T-helper 17 cell (primary cell): ENCODE measurements at places on chromosomes 4 and X. TPM values are rescaled to one million over a fixed set of nuclear protein-coding genes. Genes with fewer than 3 reads are reported as not detected.

DNA sequence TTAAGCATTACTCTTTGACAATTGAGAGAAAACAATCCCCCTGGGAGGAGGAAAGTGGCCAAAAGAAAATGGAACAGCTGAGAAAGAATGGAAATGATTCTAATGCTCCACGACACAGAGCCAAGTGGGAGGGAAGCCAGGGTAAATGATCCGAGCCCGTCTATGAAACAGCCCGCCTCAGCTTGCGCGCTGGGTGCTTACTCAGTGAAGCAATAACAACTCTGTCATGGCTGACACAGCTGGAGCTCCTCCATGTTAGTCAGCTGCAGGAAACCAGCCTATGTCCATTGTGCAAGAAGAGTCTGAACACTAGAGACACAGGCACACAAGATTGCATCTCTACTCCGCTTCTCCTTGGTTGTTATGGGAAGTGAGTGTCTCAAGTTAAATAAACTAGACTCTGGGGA is 19.3 kb downstream of the NOA1 start:
- no peak overlapping the region for H3K27ac ChIP-seq
- H3K36me3 ChIP-seq, result no peaks in the 10 kb centered on the region
- no peak for DNase-seq
- peaks cover 3% of the 10 kb centered on the region for H3K4me1 ChIP-seq

DNA sequence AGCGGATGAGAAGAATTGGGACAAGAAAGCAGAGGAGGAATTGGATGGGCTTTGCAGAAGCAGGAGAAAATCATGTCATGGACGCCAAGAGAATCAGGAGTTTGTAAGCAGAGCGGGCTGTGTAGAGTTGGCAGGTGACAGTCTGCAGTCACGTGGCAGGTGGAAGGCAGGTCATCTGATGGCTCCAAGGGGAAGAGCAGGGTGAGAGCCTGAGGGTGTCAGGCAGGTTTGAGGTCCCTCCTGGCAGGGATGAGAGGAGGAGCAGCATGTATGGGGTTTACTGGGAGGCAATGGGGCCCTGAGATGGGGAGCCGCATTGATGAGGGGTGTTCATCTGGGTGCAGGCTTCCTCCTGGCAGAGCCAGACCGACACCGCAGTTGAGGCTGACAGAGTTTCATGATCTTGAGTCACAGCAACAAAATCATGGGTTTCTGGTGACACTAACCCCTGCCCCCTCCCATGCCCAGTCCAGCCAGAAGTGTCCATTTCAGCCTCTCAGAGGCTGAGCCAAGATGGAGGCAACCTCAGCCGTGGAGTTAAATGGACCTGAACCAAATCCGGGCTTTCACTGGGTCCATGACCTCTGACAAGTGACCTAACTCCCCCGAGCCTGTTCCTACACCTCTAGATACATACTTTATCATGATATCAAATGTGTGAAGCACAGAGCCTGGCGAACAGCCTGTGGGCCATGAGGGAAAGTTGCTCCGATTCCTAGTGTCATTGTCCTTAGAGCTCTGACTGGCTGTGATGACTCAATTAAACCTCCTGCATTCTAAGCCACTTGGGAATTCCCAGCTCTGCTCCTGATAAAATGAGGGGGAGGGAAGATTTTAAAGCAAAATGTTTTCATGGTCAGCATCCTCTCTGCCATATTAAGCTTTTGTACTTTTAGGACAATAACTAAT is 36.1 kb downstream of the EVC start:
- H3K27me3 ChIP-seq, result no peaks in the 10 kb centered on the region
- H3K4me1 ChIP-seq, result no peaks in the 10 kb centered on the region
- DNase-seq, result no peak
- no peak overlapping the region for H3K27ac ChIP-seq
- no peak overlapping the region for H3K4me3 ChIP-seq

GRCh38 chr4:140252141-140252741 is 98.3 kb upstream of the MAML3 start:
- H3K4me3 ChIP-seq, result peak overlapping the region; percentile 86
- no peaks in the 10 kb centered on the region for H3K36me3 ChIP-seq
- H3K4me1 ChIP-seq, result peaks cover 6% of the 10 kb centered on the region
- H3K27me3 ChIP-seq, result peaks cover 54% of the 10 kb centered on the region
- no peak overlapping the region for H3K27ac ChIP-seq

GRCh38 chrX:8274170-8274569 is 103.1 kb upstream of the VCX2 start:
- no peak overlapping the region for H3K27ac ChIP-seq
- H3K36me3 ChIP-seq, result no peaks in the 10 kb centered on the region
- no peak for DNase-seq

DNA sequence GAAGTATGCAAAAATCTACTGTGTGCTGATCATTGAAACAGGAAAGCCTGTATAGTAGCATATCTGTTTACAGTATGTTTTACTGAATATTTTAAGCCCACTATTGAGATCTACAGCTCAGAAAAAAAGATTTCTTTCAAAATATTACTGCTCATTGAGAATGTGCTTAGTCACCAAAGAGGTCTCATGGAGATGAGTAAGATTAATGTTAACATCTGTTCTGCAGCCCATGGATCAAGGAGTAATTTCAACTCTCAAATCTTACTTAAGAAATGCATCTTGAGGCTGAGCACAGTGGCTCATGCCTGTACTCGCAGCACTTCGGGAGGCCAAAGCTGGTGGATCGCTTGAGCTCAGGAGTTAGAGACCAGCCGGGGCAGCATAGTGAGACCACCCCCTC is 3.3 kb downstream of the RNF4 start:
- H3K4me1 ChIP-seq, result peaks cover 45% of the 10 kb centered on the region
- no peak overlapping the region for H3K4me3 ChIP-seq
- H3K36me3 ChIP-seq, result peaks cover 3% of the 10 kb centered on the region
- H3K27me3 ChIP-seq, result no peaks in the 10 kb centered on the region

- no peak for DNase-seq
- no peaks in the 10 kb centered on the region for H3K4me1 ChIP-seq
- no peak overlapping the region for H3K27ac ChIP-seq
- H3K36me3 ChIP-seq, result peaks cover 2% of the 10 kb centered on the region
- peaks cover 27% of the 10 kb centered on the region for H3K27me3 ChIP-seq
These were observed 15.0 kb downstream of the TTC29 start for GRCh38 chr4:146930673-146931072.

GRCh38 chrX:16754019-16754418 is 32.2 kb upstream of the TXLNG start:
- H3K36me3 ChIP-seq, result no peaks in the 10 kb centered on the region
- no peak overlapping the region for H3K27ac ChIP-seq
- H3K4me1 ChIP-seq, result peaks cover 2% of the 10 kb centered on the region
- H3K4me3 ChIP-seq, result peak overlapping the region; percentile 59
- H3K27me3 ChIP-seq, result no peaks in the 10 kb centered on the region

DNA sequence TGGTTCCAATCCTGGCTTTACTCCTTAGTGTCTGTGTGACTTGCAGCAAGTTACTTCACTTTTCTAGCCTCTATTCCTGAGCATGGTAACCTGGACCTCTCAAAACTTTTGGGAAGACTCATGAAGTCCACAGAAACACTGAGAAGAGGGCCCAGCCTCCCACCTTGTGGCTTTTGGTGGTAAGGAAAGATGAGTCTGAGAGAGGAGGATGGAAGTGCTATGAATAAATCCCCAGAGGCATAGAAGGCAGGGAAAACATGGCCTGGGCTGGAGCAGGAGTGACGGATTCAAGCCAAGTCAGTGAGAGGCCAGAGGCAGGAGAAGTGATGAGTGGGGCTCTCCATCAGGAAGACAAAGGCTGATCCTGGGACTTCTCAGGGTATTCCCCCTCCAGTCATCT is 10.9 kb upstream of the MAGEA4 start:
- H3K27me3 ChIP-seq, result no peaks in the 10 kb centered on the region
- no peaks in the 10 kb centered on the region for H3K36me3 ChIP-seq
- H3K4me1 ChIP-seq, result no peaks in the 10 kb centered on the region
- no peak overlapping the region for H3K27ac ChIP-seq

GRCh38 chrX:19794690-19795089 is 92.7 kb downstream of the SH3KBP1 start:
- H3K4me1 ChIP-seq, result peaks cover 32% of the 10 kb centered on the region
- peak overlapping the region; percentile 85 for H3K4me3 ChIP-seq
- peak overlapping the region; percentile 97 for H3K27ac ChIP-seq
- H3K36me3 ChIP-seq, result no peaks in the 10 kb centered on the region
- DNase-seq, result no peak

DNA sequence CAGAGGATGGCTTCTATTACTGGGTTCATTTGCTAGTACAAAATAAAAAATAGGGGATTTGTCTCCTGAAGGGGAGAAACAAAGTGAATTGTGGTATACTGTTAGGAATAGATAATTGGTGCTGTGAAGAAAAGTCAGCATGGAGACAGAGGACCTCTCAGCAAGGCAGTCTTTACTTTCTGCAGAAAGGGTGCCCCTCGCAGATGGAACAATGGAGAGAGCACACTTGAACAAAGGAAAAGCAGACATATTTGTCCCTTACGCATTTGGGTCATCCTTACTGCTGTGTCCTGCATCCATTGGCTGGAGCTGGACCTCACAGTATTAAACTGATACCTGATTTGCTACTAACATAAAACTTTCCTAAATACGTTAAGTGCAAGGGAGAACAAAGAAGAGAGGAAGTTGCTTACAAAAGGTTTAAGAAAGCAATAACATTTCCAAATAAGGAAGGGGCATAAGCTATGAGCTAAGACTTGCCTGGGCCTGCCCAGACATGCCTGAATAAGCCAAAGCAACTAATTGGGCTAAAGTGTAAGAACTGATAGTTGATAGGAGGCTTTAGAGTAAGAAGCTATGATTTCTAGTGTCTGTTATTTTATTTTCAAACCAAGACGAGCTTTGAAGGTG is 83.8 kb downstream of the CCKAR start:
- H3K36me3 ChIP-seq, result peaks cover 3% of the 10 kb centered on the region
- no peak overlapping the region for H3K4me3 ChIP-seq
- H3K4me1 ChIP-seq, result peaks cover 18% of the 10 kb centered on the region
- H3K27ac ChIP-seq, result no peak overlapping the region
- DNase-seq, result no peak
- H3K27me3 ChIP-seq, result no peaks in the 10 kb centered on the region

GRCh38 chr4:3440979-3441500 is 728 bp upstream of the HGFAC start:
- DNase-seq, result no peak
- H3K36me3 ChIP-seq, result no peaks in the 10 kb centered on the region
- no peak overlapping the region for H3K4me3 ChIP-seq
- H3K27ac ChIP-seq, result no peak overlapping the region
- no peaks in the 10 kb centered on the region for H3K27me3 ChIP-seq

DNA sequence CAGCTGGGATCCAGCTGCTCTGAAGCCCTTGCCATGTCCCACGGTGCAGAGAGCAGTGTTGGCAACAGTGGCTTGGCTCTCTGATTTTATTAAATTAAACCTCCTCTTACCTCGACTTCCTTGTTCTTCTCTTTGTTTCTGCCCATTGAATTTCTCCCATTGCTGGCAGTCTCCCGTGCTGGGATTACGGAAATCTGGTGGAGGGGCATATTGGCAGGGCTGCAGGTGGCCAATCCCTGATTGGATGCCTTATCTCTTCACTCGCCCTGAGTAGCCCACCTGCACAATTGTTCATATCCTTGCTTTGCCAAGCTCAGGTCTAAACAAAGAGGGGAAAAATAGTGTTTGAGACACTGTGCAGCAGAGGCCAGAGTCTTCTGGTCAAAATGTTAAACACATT is 493.9 kb downstream of the TMA16 start:
- no peak for DNase-seq
- peaks cover 2% of the 10 kb centered on the region for H3K4me1 ChIP-seq
- no peaks in the 10 kb centered on the region for H3K36me3 ChIP-seq
- no peak overlapping the region for H3K4me3 ChIP-seq
- H3K27ac ChIP-seq, result no peak overlapping the region
- H3K27me3 ChIP-seq, result peaks cover 22% of the 10 kb centered on the region

DNA sequence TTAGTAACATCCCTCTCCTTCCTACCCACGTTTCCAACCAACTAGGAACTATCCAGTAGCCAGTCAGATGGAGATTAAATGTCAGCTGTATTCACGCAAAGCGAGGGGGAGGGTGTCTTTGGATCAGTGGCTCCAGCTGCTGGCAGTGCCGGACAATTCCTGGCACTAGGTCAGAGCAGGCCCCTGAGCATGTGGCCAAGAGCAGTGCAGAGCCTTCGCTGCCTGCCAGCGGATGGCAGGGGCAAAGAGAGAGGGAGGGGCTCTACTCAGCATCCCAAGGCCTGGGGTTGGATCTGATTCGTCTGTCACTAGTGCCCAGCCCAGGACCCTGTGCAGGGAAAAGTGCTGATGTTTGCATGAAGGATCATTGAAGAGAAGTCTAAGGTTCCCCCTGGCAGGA is 28.7 kb upstream of the JAKMIP1 start:
- H3K36me3 ChIP-seq, result no peaks in the 10 kb centered on the region
- H3K4me3 ChIP-seq, result no peak overlapping the region
- DNase-seq, result no peak
- H3K27ac ChIP-seq, result no peak overlapping the region
- H3K27me3 ChIP-seq, result peaks cover 36% of the 10 kb centered on the region

DNA sequence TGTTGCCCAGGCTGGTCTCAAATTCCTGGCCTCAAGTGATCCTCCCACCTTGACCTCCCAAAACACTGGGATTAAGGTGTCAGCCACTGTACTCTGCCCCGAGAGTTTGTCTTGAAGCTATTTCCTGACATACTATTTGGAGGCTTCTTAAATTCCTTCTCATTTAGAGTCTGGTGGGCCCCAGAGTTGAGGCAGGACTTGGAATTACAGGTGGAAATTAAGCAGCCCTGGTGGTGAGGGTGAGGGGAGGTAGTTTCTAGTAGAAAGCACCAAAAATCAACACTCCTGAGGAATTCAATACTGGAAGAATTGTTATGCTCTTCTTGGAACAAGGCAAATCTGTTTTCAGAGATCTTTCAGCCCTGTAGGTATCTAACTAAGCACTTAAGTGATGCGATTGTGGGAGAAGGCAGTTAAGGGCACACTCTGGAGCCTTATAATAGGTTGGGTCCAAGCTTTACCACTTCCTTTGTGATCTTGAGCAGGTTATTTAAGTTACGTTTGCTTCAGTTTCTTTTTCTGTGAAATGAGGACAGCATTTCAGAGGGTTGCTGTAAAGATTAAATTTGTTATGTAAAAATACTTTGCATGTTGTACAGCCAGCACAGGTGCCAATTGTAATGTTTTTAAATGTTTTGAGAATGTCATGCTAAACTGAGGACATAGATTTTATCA is 200.7 kb downstream of the SOWAHB start:
- no peak overlapping the region for H3K4me3 ChIP-seq
- H3K27me3 ChIP-seq, result peaks cover 58% of the 10 kb centered on the region
- H3K36me3 ChIP-seq, result no peaks in the 10 kb centered on the region
- H3K27ac ChIP-seq, result no peak overlapping the region
- DNase-seq, result no peak

GRCh38 chr4:4281787-4282186 is 8.2 kb downstream of the LYAR start:
- DNase-seq, result no peak
- H3K4me3 ChIP-seq, result no peak overlapping the region
- peaks cover 6% of the 10 kb centered on the region for H3K4me1 ChIP-seq
- H3K27ac ChIP-seq, result peak overlapping the region; percentile 43
- H3K36me3 ChIP-seq, result peaks cover 16% of the 10 kb centered on the region

DNA sequence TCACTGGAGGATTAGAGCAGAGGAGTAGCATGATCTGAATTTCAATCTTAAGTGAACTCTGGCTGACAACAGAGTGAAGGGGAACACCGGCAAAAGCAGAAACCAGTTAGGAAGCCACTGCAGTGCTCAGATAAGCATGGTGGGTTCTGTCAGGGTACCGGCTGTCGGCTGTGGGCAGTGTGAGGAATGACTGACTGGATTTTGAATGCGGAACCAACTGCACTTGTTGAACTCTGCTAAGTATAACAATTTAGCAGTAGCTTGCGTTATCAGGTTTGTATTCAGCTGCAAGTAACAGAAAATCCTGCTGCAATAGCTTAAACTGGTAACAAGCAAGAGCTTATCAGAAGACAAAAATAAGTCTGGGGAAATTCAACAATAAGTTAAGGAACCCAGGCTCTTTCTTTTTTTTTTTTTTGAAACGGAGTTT is 5.2 kb downstream of the HTT start:
- peaks cover 38% of the 10 kb centered on the region for H3K4me1 ChIP-seq
- no peaks in the 10 kb centered on the region for H3K27me3 ChIP-seq
- no peak for DNase-seq

ASB12 gene
- 0.22 TPM for total RNA-seq

ZCCHC13 gene
- not detected for total RNA-seq

ATP8A1 gene
- total RNA-seq, result 43.3 TPM

PRRG3 gene
- total RNA-seq, result not detected

ARHGAP4 gene
- total RNA-seq, result 404 TPM
